ENCODE measurements at places on chromosomes 1 and 21.
A peak's percentile ranks its signal among the peaks of the same experiment; 100 is the strongest.

DNA sequence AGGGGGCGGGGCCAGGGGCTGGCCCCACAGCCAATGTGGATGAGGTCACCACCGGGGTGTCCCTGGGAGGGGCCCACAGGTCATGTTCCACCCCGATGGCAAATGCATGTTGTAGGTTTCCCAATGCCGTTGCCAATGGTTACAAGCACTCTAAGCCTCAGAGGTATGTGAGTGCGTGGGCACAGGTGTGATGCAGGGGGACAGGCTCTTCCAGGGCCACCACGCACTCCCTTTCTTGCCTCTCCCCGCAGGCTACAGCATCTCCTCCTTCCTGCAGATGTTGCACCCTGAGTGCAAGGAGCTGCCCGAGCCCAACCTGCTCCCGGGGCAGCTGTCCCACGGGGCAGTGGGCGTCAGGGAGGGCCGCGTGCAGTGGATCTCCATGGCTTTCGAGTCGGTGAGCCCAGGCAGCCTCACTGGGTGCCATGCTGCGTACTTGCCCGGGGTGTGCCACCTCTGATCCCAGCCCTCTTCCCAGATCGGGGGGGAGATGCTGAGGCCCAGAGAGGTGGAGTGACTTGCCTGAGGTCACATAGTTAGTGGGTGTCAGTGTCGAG lies 52.4 kb downstream of the DISP3 start:
- DNase-seq: no peak

DNA sequence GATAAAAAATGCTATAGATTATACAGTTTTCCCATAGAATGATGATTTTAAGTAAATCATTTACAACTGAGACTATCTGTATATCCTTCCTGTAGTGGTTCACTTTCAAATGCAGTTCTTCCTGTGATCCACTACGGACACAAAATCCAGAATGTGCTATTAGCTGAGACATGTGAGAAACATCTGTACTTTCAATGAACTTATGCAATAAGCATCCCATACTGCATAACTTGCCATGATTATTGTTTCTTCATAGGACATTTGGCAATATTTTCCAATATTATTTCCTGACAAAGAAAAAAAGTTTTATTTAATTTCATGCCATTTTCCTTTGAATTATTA lies 83.5 kb upstream of the PRDX6 start:
- DNase-seq: no peak

GRCh38 chr1:206803221-206803730 lies 31.0 kb upstream of the IL10 start:
- no peak for DNase-seq

DNA sequence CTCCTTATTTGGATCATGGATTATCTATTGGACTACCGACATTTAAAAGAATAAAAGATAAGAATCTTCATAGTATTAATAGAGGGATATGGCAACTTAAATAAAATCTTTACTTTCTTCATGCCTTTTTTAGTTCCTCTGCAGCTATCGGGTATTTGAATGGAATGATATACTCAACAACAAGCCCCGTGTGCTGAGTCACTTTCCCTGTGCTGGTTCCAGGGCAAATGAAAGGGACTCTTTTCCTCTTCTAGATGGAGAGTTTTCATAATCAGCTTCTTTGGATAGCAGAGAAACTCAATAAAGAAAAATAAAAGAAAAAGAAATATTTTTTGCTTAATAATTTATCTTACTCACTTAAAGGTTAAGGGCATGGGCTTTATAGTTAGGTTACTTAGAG lies 213.7 kb downstream of the LRRC40 start:
- no peak for DNase-seq

GRCh38 chr1:181204530-181204929 lies 116.0 kb downstream of the IER5 start:
- no peak for DNase-seq

GRCh38 chr1:83978056-83978455 lies 20.9 kb downstream of the TTLL7 start:
- DNase-seq: no peak

GRCh38 chr21:39263372-39263771 lies 50.1 kb downstream of the BRWD1 start:
- DNase-seq: no peak

GRCh38 chr1:212665241-212666115 lies 34.2 kb downstream of the BATF3 start:
- peak; percentile 74 for DNase-seq

GRCh38 chr1:93324486-93325464 lies 20.9 kb upstream of the DR1 start:
- no peak for DNase-seq

DNA sequence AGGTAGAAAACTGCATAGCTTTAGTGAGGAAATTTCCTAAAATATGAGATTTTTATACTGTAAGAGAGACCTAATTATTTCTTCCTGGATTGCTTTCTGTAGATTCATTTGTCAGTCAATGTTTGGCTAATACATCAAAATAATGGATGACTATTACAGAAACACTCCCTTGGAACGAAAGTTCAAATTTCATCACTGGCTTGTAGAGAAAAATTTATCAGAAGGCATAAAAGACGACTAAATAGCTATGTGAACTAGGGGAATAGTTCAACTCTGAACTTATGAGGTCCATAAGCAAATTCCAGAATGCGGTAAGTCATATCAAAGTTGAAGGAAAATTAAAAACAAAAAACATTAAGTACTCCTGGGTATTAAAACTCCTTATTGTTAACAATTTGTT lies 36.0 kb downstream of the WNT2B start:
- DNase-seq: no peak

GRCh38 chr1:228194436-228194835 lies 13.4 kb upstream of the OBSCN start:
- no peak for DNase-seq

GRCh38 chr21:26637201-26637745 lies 64.2 kb upstream of the CYYR1 start:
- no peak for DNase-seq

- DNase-seq: no peak
Observed at GRCh38 chr21:44965251-44966022, 25.6 kb downstream of the SLX9 start.

DNA sequence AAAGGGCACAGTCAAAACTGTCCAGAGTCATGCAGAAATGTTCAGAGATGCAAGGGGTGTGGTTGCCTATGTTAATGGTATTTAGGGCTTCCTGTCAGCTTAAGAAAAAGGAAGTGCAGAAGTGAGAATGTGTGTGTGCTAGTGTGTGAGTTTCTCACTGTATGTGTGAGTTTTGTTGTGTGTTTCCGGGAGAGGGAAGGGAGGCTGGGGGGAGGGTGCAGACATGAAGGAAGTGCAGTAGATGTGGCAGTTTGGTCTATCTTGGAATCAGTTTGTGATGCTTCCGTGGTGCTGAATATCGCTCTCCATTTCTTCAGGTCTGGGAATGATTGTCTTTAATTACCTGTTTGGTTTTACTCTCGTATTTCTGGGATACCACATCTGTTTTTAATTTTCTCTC lies 16.5 kb upstream of the ATP6V1G3 start:
- no peak for DNase-seq

DNA sequence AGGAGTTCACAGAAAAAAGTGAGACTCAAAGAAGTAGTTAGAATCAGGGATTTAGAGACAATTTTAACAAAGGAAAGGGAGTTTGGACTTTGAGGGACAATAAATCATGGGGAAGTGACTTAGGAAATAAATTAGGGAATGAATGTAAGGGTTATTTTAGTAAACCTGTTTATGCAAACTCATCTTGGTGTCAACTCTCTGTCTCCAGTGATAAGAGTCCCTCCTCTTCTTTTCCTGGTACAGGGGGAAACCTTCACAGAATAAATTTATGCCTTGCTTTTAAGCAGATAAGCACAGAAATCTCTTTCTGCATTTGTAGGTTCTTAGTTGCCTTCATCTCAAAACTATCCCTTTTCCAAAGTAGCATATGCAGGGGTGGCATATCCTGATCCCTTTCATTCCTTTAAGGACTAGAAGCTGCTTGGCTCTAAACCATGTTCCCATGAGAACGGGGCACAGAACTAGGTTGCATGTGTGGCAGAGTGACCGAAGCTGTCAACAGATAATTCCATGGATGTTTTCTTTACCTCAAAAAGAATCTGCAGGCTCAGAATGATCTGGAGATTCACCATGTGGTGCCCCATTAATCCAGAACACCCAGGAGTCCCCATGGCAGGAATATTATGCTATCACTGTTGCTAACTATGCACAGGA lies 155.4 kb downstream of the ZNF648 start:
- DNase-seq: no peak
